Left lobe of liver (tissue), 2 donors: ENCODE measurements at places on chromosomes 5 and 9. TPM values are rescaled to one million over a fixed set of nuclear protein-coding genes. Genes with fewer than 3 reads are reported as not detected.
A peak's percentile ranks its signal among the peaks of the same experiment; 100 is the strongest.

- DNase-seq, result no peak
These were observed 636.5 kb downstream of the TAF11L14 start for GRCh38 chr5:18270635-18271338.

GRCh38 chr9:109966643-109967368, 186.8 kb downstream of the PALM2AKAP2 start:
- no peak for DNase-seq

Gene CDX1
- total RNA-seq, result 0.15 TPM

DNA sequence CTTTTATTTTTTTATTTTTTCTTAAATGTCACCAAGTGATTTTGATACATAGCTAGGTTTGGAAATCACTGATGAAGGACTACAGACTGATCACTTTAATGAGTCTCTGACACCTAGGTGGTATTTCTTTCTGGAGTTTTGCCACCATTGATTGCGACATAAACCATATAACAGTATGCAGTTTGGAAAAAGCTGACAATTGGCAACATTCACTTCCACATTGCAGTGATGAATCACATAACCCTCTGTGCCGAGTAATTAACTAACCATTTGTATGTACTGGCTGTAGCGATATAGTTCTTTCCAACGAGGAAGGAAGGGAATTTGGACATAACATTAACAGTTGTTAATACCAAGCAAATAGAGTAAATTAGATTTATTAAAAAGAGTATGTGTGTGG, 222.9 kb upstream of the EFNA5 start:
- DNase-seq, result no peak

- DNase-seq, result no peak
These were observed 208.1 kb downstream of the GNA14 start for GRCh38 chr9:77440057-77440456.

GRCh38 chr5:39437467-39437866, 12.7 kb upstream of the DAB2 start:
- peak; percentile 62 for DNase-seq

- no peak for DNase-seq
These were observed 3.3 kb upstream of the FAM170A start for GRCh38 chr5:119626086-119626485.

DNA sequence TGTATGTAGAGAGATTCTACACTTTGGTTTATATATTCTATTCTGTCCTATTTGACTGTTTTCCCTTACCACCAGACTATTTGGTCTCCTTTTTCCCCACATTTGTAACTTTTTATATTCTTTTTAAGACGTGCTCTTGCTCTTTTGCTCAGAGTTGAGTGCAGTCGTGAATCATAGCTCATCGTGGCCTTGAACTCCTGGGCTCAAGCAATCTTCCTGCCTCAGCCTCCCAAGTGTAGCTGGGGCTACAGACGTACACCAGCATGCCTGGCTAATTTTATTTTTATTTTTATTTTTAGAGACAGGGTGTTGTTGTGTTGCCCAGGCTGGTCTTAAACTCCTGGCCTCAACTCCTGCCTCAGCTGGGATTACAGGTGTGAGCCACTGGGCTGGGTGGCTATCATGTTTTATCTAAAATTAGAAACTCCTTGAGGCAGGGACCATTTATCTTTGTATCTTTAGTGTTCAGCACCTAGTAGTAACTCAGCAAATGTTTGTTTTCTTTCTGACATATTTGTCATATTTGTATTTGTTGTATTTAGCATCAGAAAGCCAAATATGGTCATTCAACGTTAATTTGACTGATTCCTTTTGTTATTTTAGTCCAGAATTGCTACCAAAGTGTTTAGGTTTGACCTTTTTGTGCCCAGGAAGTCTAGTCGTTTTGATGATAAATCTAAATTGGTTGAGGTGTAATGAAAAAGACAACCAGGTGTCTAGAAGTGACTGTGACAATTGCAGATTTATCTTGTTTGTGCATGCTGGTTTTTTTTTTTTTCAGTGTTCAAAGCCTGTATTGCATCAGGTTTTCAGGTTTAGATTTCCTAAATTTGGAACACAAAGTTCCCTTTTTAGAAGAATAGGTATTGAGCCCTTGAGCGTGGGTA, 44.3 kb downstream of the ERBIN start:
- DNase-seq, result no peak

Gene OSMR
- total RNA-seq, result 4.4 TPM

- DNase-seq, result peak; percentile 71
These were observed 266.2 kb downstream of the NSG2 start for GRCh38 chr5:174311531-174312269.

Gene GLIPR2
- 1.5 TPM for total RNA-seq
